ENCODE measurements at places on chromosomes 3 and 15.

GRCh38 chr3:61877359-61878138, 316.2 kb downstream of the PTPRG start:
- no peak for DNase-seq

DNA sequence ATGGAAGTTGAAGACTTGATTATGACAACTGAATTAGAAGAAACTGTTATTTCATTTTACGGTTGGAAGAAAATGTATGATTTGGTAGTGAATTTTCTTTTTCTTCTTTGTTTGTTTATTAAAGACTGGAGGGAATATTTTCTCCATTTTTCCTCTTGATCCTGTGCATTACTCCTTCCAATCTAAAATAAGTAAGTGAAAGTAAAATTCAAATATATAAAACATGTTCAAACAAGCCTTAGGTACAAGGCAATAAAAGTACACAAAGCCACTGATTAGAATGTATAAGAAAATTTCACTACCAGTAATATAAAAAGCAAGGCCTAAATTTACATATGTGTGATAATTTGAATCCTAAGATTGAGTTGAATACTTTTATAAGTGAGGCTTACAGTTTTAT, 181.2 kb upstream of the MME start:
- DNase-seq: no peak

DNA sequence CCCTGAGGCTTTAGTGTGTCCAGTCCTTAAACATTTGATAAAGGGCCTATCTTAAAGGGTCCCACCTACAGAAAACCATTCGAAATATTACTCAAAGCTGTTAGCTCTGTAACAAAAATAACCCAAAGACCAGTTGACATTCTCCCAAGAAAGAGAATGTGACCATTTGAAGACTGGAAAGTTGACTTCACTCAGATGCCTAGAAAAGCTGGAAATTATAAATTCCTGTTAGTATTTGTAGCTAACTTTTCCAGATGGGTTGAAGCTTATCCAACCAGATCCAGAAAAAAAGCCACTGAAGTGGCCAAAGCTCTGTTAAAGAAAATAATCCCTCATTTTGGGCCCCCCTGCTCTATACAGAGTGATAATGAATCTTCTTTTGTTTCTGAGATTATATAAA, 408.4 kb downstream of the PLOD2 start:
- DNase-seq: no peak

- no peak for DNase-seq
These were observed 59.2 kb downstream of the RFX7 start for GRCh38 chr15:56184516-56184915.

DNA sequence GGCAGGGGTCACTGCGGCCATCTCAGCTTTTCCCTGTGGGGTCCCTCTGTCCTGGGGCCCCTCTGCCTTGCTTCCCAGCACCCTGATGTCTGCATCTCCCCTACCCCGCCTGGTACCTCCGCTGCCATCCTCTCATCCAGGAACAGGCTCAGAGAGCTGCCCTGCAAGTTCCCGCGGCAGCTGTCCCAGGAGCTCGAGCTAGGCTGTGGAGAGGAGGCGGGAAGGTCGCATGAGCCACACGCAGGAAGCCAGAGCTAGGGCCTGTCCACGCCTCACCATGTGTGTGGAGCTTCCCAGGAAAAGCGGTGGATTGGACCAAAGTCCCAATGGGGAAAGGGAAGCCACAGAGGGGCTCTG, 12.5 kb downstream of the PLA2G4B start:
- DNase-seq: no peak

DNA sequence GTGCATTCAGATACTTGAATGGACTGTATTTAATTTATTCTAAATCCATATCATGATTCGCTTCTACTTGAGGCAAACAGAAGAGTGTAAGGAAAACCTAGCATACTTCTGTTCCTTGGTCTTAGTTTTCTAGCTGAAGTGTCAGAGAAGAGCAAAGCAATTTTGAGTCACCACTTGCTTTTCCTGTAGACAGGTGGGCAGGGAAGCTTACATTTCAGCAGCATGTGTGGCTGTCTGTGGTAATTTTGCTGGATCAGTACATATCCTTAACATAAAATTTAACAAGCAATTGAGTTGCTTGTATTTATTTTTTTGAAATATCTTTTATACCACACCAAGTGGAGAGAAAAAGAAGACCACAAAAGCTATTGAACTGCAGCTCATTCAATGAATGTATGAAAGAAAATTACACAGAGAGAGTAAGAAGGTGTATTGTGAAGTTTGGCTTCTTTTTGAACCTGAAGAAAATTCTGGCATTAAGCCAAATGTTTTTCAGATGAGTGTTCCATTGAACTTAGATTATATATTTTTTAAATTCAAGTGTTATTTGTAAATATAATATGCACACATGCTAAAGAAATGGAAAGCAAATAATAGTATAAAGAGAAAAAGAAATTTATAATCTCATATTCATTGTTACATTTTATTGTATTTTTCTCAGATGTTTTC, 747.6 kb downstream of the NAALADL2 start:
- DNase-seq: no peak

- DNase-seq: no peak
These were observed 1011.9 kb downstream of the VGLL3 start for GRCh38 chr3:85979034-85979433.

- DNase-seq: no peak
These were observed 12.7 kb downstream of the ATP10A start for GRCh38 chr15:25850154-25851111.

DNA sequence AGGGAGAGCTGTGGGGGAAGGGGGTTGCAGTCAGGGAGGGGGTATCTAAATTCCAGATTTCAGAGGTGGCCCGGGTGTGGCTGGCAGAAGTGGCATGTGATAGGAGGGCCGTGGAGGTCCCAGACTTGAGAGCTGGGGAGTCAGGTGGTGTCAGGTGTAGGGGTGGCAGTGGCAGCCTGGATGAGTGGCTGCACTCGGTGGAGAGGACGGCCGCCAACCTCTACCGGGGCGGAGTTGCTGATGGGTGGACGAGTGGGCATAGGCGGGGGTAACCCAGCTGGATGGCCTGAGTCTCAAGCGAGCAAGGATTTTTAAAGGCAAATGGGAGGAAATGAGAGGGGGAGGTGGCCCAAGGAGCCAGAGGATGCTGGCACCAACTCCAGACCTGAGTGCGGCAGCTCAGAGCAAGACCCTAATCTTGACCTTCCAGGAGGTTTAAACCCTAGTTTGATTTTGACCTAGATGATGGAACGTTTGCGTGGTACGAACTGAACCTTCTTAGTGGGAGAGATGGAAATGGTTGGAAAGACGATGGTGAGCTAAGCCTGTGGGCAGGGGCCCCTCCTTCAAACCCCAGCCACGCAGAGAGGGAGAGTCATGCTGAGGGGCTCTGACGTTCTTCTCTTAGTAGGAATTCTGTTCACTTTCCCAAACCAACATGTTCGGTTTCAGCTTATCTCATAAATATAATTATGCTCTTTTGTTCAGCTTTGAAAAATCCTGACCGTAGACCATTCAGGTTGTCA, 8.0 kb downstream of the TRAK1 start:
- DNase-seq: no peak

GRCh38 chr3:194109192-194109863, 26.6 kb upstream of the HES1 start:
- no peak for DNase-seq

GRCh38 chr15:29708519-29708918, 113.7 kb downstream of the TJP1 start:
- DNase-seq: no peak

DNA sequence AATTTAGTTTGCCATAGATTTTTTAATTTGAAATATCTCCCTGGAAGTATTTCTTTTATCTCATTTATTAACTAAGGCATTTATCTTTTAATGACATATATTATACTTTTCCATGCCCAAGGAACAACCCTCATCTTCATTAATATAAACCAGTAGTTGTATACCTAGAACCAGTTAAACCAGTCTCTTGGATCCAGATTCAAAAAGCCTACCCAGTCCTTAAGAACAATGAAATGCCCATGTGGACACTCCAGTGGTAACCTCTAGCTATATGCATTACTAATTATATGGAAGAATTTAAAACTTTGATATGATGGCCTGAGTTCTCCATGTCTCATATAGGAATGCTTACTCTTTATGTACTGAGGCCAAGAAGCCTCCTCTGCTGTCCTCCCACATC, 4.8 kb downstream of the SIDT1 start:
- DNase-seq: no peak

DNA sequence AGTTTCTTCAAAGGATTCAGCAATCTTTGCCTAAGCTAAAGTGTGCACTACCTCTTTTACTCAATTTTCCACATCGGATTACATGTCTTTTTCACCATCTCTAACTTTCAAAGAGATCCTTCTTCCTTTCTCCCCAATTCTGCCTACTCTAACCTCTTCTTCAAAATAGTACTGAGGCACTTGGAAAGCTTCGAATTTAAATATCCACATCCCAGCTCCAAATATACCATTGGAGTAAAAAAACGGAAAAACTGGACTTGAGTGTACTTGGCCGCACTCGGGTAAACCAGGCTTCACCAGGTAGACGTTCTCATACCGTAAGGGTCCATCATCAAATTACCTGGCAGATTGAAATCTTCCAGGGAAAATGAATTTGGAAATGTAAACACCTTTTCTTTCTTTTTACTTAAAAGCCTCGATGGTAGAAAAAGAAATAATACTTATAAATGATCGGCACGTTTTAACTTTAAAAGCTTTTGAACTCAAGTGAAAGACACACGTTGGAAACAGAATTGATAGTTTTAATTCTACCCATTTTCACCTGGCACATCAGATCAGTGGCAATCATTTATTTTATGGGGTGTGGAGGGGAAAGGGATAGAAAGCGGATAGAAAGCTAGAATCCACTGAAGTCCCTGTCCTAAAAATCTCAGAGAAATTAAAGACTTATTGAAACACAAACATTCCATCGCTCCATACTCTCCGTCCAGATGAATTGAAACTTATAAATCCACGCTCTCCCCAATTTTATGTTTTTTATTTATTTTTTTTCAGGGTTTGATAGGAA, 8.2 kb upstream of the MEIS2 start:
- DNase-seq: no peak
